CD4-positive, alpha-beta T cell treated with Interferon gamma for 1 hour (primary cell): ENCODE measurements at places on chromosomes 6 and 20.

- no peak for DNase-seq
These were observed 31.4 kb upstream of the HAO1 start for GRCh38 chr20:7971536-7972280.

DNA sequence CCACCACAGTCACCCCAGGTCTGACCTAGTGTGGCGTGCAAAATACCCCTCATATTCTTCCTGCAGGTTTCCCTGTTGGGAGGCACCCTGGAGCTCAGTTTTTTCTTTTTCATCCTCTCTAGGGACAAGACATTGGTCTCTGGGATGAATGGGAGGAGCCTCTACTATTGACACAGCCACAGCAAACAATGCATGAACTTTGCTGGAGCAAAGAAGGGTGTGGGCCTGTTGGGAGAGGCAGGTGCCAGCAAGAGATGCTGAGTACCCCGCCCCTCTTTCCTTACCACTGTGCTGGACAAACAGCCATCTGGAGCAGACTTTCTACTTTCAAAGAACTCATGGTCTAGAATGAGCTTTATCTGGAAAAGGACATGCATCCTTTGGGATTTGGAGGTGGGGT is 10.1 kb downstream of the TGM3 start:
- no peak for DNase-seq

GRCh38 chr6:117515326-117515725 is 32.9 kb downstream of the DCBLD1 start:
- DNase-seq, result no peak

DNA sequence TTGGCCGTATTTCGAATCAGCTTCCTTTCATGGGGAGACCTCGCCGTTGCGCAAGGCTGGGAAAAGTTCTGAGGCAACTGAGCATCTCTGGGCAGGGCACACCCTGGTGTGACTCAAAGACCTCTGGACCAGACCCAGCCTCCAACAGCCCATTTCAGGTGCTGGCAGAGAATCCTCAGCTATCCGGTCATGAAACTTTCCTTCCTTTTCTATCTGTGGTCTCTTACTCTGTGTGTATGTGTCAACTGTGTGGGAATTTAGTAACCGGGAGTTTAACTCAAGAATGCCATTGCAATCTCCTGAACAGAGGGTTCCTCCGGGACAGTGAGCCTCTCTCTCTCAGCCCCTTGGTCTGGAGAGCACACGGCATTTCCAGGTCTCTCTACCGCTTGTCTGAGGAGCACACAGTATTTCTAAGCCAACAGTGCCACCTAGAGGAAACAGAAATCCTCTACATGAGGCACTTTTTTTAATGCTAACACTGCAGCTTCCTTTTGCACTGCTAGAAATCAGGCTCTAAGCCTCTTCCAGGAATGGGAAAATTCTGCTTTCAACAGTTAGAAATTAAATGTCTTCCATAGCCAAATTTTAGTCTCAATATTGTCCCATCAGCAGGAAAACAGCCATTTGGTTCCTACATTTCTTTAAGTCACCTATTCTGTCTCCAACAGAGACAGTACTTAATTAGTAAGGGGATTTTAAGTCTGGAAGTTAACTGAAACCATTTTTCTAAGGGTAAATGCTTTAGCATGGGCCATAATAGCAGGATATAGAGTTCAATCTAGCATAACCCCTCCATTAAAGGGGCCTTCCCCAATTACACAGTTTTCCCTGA is 32.7 kb downstream of the PLN start:
- DNase-seq, result no peak

GRCh38 chr20:19890445-19891051 is 126.6 kb upstream of the NAA20 start:
- DNase-seq, result no peak

DNA sequence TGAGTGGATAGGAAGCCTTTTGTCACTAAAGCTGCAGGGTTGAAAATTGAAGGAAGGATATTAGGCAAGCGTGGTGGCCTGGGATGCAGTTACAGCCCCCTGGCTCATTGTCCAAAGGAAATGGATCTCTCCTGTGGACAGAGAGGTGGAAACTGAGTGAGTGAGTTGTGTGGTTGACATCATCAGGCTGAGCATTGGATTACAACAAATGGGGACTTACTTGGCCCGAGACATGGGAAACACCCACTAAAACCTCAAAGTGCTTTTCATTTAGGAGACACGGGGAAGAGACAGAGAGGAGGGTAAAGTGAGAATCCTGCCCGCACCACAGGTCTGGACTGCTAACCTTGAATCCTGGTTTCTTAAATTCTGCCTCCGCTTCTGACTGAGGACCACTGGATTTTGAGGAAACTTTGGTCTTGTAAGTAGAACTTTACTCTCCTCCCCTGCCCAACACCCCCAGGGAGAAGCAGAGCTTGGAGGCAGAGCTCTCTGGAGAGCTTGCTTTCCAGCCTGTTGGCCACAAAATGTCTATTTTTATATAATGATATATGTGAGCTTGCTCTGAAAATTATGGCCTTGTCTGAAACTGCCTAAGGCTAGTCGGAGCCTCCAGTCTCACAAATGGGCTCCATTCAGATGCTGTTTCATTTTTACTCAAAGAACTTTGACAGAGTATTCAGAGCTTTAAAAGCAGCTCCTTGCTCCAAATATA is at the start of gene PKIG:
TSS of gene PKIG (plus strand) at position 269 of the 715 bp plus-strand sequence. CDS start 31,978 bp downstream, outside the sequence.
- DNase-seq, result no peak

DNA sequence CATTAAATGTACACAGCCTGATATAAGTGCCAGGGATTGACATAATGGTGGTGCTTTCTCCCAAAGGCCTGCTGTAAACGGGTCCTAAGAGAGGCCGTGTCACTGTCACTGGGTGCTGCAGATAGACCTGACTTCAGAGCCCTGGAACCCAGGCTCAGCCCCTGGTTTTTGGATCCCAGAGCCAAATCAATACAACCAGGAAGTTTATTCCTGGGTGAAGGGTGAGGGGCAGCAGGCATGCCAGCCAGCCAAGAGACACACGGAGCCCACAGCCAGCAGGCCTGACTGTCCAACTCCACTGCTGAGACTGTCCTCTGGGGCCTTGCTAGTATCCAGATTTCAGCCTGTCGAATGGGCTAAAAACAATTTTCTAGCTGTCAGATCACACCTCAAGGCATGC is 12.8 kb upstream of the ARMC12 start:
- DNase-seq, result no peak

DNA sequence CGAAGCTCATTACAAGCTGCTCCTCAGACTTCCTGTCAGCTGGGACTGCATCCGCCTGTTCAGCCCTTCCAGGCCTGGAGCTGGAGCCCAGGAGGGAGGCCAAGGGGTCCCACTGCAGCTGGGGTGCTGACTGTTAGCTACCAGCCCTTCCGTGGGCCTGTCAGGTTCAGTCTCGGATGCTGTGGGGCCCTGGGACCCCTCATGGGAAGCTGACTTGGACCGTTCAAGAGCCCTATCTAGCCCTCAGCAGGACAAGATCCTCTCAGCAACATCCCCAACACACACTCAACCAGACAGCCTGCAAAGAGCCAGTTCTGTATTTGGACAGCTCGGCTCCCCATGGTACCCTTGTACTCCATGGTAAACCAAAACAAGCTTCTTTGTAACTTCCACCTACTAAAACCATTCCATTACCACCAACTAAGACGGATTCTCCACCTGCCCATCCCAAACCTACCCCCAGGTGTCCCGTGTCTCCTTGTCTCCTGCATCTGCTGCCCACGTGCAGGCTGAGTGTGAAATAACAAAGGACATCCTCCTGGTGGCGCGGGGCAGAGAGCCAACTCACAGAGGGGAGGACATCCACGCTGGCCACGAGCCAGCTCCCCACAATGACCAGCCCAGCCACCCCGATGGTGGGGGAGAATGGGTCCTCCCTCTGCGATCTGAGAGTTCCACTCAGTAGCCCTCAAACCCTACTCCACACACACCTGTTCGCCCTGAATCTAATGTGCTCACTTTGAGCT is 111.2 kb downstream of the TAF4 start:
- no peak for DNase-seq

- DNase-seq, result no peak
These were observed 185.3 kb upstream of the AGPAT4 start for GRCh38 chr6:161459008-161459615.

- no peak for DNase-seq
These were observed 91.8 kb downstream of the ASXL1 start for GRCh38 chr20:32449890-32450401.

- no peak for DNase-seq
These were observed 25.3 kb upstream of the MDGA1 start for GRCh38 chr6:37723016-37723415.

GRCh38 chr6:134175532-134176263 is 123.3 kb upstream of the SLC2A12 start:
- peak; percentile 38 for DNase-seq

GRCh38 chr6:113433335-113433991 is 423.7 kb upstream of the MARCKS start:
- peak; percentile 4 for DNase-seq

- no peak for DNase-seq
These were observed 65.2 kb downstream of the CDC5L start for GRCh38 chr6:44452725-44453124.

DNA sequence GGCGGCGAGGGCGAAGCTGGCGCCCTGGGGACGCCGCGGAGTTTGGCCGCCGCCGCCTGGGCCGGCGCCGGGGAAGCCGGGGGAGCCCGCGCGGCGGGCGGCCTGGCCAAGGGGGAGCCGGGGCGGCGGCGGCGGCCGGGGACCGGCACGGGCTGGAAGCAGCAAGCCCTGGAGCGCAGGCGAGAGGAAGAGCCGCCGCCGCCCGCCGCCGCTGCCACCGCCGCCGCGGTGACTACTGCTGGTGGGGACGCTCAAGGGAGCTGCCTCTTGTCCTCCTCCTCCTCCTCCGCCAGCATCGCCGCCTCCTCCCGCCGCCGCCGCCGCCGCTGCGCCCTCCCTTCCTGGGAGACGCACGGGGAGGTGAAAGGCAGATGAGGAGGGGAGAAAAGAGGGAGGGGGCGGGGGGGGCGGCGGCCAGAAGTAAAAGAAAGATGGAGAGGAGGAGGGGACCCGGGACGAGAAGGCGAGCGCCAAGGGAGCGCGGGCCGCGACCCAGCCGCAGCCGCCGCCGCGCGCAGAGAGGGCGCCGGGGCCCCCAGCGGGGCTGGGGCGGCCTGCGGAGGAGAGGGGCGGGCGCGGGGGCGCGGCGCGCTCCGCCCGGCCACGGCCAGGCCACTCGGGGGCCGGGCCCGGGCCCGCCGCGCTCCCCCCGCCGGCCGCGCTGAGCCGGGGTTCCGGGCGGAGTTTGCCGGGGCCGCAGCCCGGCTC is 846 bp downstream of the PDE10A start:
- DNase-seq, result no peak

DNA sequence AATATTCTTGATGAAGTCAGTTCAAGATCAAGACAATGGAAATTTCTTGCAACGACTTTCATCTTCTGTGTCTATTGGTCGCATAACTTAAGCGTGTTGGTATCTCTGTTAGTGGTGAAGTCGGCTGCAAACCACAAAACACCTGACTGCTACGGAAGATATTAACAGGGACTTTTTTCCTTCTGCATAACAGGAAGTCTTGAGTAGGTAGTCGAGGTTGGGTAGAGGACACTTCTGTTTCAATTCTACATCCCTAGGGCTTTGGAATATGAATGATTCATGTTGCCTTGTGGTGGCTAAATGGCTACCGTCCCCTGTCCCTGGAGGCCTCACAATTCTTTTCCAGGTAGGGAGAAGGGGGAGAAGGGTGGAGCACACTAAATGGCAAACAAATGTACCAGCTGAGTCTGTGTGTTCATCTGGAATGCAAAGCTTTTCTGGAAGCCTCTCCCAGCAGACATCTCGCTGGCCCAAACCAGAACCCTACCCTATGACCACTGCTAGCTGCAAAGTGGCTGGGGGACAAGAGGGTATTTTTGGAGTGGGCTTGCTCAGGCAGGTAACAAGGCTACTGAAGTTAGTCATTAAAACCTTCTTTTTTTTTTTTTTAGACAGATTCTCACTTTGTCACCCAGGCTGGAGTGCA is 34.6 kb upstream of the NKX2-2 start:
- DNase-seq, result peak; percentile 44

GRCh38 chr6:11236076-11236750 is 3.7 kb upstream of the NEDD9 start:
- peak; percentile 50 for DNase-seq

GRCh38 chr20:62641321-62642050 is 817 bp upstream of the SLCO4A1 start:
- no peak for DNase-seq

DNA sequence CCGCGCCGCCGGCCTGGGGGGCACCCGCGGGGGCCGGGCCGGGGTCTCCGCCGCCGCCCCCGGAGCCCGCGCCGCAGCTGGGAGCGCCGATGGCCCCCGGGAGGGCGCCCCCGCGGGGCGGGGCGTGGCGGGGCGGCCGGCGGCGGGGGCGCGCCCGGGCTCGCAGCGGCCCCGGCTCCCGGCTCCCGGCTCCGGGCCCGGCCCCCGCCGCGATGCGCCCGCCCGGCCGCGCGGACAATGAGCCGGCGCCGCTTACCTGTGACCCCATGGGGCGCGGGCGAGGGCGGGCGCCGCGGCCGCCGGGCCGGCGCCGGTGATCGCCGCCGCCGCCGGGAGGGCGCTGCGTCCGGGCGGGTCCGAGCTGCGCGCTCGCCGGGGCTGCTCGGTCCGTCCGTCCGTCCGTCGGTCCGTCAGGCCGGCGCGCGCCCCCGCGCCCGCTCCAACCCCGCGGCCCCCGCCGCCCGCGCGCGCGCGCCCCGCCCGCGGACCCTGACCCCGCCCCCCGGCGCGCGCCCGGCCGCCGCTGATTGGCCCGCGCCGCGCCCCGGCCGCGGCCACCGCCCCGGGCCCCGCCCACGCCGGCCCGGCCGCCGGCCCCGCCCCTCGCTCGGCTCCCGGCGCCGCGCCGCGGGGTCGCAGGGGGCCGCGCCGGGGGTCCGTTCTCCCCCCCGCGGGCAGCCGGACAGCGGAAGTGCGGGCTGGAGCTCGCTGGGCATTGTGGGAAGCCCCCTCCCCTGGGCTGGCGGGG is at the start of gene ZBTB46:
TSS of gene ZBTB46 (minus strand) at position 424 of the 748 bp plus-strand sequence. CDS start 40,507 bp downstream, outside the sequence.
- DNase-seq, result no peak
